CD4-positive, alpha-beta T cell treated with Interferon gamma for 1 hour (primary cell): ENCODE measurements at places on chromosomes 16 and 17.

GRCh38 chr17:11832401-11833137 lies 164.7 kb downstream of the ZNF18 start:
- no peak for DNase-seq

DNA sequence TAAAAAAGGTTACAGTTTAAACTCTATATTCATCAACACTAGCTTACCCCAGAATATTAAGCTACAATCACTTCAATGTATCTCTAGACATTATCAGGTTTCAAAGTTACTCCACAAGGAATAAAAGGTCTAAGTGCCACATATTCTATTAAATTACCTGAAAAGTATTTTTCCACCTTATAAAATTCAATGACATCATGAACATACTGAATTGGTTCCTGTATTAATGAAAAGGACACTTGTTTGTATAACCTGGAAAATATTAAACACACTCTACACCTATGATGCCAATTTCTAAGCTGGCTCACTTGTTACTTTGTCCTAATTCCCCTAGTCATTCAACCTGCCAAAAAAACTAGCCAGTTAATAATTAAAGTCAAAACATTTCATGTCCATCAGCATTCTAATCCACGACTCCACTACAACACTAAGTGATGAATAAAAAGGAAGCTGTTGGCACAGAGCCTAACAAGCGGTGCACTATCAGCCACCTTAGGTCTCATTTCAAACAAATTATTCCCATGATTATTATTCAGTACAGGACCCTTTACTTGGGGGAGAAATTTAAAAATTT lies 12.2 kb downstream of the MED13 start:
- DNase-seq, result no peak

DNA sequence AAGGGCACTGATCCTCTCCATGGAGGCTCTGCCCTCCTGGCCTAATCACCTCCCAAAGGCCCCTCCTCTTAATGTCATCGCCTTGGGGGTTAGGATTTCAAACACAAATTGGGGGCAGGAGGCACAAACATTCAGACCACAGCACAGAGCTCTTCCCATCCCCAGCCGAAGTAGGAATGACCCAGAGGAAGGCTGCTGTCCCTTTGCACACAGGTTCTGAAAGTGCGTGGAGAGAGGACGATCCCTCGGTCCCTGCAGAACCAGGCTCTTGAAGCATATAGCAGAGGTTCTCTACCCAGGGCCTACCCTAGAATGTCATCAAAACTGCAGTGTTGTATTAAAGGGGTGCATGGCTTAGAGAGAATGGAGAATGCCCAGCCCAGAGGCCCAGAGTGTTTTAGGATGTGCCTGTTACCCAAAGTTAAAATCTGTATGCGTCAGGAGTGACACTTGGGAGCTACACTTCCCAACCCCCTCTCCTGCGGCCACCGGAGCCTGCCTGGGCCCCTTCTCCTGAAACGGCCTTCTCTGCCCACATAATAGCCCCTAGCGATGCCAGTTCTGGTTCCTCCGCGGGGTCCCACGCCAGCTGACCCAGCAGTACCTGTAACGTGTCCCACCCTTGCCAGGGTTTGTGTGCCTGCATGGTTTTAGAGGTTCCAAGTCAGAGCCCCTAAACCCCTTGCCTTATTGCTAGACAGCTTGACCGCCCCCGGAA lies 159.5 kb upstream of the CACNG5 start:
- no peak for DNase-seq

- DNase-seq, result no peak
Observed at GRCh38 chr17:58394534-58395223, 22.7 kb downstream of the RNF43 start.

GRCh38 chr17:75642182-75642783 lies 9.0 kb downstream of the SMIM5 start:
- DNase-seq, result no peak
